Lower leg skin (tissue), 4 donors: ENCODE measurements at places on chromosomes 3 and 15. TPM values are rescaled to one million over a fixed set of nuclear protein-coding genes. Genes with fewer than 3 reads are reported as not detected.

CCDC71 gene
- 39.9 TPM for total RNA-seq

KNG1 gene
- not detected for total RNA-seq

CACNA2D2 gene
- total RNA-seq: 1.1 TPM

MNS1 gene
- total RNA-seq: not detected

IL17RB gene
- total RNA-seq: not detected

GRK7 gene
- total RNA-seq: not detected

THAP10 gene
- 4.5 TPM for total RNA-seq

CHL1 gene
- total RNA-seq: 32.7 TPM

ZNF717 gene
- total RNA-seq: 9.7 TPM

HTR3E gene
- total RNA-seq: not detected

DNA sequence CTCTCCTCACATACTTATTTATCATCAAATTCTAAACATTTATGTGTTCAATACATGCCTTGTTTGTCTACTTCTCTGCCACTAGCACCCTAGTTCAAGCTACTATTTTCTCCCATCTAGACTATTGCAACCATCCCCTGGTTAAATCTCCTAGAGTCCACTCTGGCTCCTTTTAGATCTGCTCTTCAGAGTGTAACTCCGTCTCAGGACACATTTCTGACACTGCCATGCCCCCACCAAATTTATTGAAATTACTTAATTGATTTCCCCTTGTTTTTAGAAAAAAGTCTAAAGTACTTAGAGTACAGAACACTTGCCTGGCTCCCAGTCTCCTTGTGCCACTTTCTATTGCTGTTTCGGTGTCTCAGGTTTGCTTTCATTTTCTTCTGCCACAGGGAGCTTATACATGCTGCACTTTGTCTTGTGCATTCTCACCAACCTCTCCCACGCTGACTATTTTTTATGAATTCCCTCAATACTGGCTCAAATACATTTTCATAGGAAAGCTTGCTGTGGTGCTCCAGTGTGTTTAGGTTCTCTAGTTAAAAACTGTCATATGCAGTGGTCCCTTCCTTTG lies 792.3 kb downstream of the DIPK2A start:
- no peak for DNase-seq

DNA sequence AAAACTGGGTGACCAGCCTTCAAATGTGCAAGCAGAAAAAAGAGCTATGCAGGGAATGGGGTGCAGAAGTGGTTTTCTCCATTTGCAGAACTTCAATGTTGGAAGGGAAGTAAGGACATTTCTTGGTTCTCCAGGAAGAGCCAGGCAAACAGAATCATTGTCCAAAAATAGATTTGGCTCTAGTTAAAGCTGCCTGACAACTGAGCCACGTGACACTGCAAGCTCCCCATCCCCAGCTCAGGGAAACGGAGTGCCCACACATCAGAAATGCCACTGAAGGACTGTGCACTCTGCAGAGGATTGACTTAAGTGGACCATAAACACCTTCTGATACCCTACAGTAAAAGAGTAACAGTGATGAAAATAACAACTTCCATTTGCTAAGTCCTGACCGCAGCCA lies 195.6 kb upstream of the NSMCE3 start:
- DNase-seq: no peak

GRCh38 chr3:113758389-113759024 lies 11.7 kb downstream of the ATP6V1A start:
- DNase-seq: no peak

DNA sequence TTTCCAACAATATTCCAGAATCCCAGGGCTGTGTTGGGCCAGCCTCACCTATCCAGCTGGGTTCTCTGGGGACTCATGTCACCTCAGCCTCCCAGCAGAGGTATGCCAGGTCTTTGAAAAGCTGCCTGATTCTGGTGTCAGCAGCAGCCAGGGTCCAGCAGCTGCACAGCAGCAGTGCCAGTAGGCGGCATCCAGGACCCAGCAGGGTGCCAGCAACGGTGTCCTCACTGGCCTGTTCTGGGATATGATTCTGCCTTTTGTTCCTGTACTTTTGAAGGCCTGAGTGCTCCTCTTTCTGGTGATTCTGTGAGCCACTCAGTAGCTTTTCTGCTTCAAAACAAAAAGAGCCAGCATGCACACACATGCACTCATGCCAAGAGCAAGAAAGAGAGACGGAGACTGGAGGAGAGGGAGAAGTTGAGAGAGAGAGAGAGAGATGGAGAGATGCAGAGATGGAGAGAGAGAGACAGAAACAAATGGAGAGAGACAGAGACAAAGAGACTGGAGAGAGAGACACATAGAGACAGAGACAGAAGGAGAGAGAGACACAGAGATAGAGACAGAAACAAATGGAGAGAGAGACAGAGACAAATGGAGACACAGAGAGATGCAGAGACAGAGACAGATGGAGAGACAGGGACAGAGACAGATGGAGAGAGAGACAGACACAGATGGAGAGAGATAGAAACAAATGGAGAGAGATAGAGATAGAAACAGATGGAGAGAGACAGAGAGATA lies 205.7 kb downstream of the UACA start:
- DNase-seq: no peak

DNA sequence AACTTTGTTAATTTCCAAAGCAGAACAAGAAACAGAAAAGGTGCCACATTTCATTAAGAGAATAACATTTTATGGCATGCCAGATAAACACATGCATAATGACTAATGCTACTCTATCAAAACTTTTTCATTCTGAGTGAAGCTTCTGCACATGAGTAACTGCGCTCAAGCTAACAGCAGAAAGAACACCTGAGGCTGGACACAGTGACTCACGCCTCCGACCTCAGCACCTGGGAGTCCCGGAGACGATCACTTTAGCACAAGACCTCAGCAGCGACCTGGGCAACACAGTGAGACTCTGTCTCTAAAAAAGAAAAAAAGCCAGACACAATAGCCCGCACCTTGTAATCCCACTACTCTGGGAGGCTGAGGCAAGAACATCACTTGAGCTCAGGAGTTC lies 70.6 kb downstream of the ACAP2 start:
- DNase-seq: no peak

DNA sequence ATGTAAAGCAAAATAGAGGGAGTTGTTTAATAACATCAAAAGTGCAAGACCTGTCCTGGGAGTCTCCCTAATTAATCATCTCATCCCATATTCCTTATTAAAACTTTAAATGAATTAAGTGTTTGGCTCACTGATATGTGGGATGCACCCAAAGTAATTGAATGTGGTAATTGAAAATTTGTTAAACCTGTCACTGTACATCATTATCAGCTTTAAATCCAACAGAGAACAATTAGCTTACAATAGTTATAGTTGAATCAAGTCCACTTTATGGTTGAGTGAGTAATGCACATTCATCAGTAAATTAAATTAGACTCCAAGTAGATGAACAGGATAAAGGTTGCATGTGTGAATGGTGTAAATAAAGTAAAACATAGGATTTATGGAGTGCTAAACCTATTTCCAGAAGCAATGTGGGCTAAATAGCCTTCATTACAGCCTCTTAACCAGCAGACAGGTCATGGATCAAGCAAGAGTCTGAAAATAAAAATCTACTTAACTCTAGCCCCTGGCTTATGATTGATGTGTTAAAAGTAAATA lies 608.2 kb upstream of the CCDC54 start:
- DNase-seq: no peak

DNA sequence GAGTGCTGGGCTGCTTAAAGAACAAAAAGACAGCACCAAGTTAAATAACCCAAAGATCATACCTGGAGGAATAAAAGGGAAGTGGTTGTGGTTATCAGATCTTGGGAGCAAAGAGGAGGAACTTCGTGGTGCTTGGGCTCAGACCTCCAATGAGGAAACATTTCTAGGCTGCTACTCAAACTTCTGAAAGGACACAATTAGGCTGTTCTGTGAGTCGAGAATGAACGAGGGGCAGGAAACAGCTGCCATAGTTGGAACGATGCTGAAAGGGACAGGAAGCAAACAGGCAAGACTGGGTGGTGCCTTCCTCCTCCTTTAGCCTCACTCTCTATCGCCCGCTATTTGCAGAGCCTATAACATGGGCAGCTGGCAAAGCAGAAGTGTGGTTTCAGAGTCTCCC lies 276.3 kb upstream of the ARRDC4 start:
- DNase-seq: no peak

DNA sequence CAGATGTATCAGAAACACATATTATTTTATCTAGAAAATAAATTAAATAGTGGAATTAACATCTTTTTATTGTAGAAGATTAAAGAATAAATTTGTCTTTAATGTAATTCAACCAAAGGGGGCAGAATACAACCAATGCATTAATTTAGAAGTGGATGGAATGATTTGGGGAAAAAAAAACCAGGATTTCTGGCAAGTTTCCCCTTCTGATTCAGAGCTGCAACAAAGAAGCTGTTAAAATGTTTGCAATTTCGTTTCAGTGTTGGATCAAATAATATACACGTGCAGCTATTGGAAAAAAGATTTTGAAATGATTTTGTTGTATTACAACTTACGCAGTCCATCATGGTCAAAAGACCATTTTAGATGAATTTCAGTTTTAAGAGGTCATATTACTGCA lies 71.6 kb upstream of the ZNF280D start:
- DNase-seq: no peak

DNA sequence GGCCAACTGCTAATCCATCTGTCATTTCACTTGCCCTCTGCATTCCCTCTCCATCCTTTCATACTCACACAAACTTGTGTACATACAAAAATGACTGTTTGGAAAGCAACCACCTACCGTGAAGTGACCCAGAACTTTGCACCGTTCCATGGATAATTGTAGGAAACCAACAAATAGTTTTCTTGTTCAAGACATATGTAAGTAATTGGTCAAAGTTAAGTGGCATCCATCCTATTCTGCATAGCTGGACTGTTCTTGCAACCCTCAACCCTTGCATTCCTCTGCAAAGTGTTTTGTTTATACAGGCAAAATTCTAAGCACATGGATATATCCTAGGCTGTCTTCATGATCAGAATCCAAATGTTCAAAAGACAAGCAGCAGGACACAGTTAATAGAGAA lies 592.5 kb downstream of the MECOM start:
- no peak for DNase-seq

- DNase-seq: no peak
Measured at GRCh38 chr3:129658110-129658843, 51.8 kb upstream of the PLXND1 start.
